Stomach (tissue), 19 donors: ENCODE measurements at places on chromosomes 12 and 14. TPM values are rescaled to one million over a fixed set of nuclear protein-coding genes. Genes with fewer than 3 reads are reported as not detected.

Gene B4GALNT3
- total RNA-seq: 78.8 TPM

Gene GRIP1
- 4.4 TPM for total RNA-seq

Gene CHGA
- 86.7 TPM for total RNA-seq

Gene TMBIM4
- 92.9 TPM for total RNA-seq

Gene TAS2R19
- total RNA-seq: 21.8 TPM

Gene MMP14
- 20.5 TPM for total RNA-seq

Gene ETFBKMT
- total RNA-seq: 4.8 TPM

Gene TAS2R9
- total RNA-seq: 0.73 TPM

Gene CCDC197
- total RNA-seq: not detected

Gene KRT76
- not detected for total RNA-seq

Gene ACSM4
- total RNA-seq: not detected

Gene SLC8A3
- total RNA-seq: 0.89 TPM

Gene AHNAK2
- total RNA-seq: 33.8 TPM

Gene GLIPR1
- 0.87 TPM for total RNA-seq

Gene RERGL
- 9.2 TPM for total RNA-seq

Gene PLBD1
- total RNA-seq: not detected

Gene AQP6
- 0.18 TPM for total RNA-seq

Gene TAS2R43
- not detected for total RNA-seq

Gene TAS2R42
- not detected for total RNA-seq

Gene CLEC4D
- total RNA-seq: not detected
